ENCODE measurements at places on chromosomes 3 and 15. TPM values are rescaled to one million over a fixed set of nuclear protein-coding genes. Genes with fewer than 3 reads are reported as not detected.

MKRN2 gene
- total RNA-seq: 26.4 TPM

SPINK8 gene
- total RNA-seq: not detected

DNA sequence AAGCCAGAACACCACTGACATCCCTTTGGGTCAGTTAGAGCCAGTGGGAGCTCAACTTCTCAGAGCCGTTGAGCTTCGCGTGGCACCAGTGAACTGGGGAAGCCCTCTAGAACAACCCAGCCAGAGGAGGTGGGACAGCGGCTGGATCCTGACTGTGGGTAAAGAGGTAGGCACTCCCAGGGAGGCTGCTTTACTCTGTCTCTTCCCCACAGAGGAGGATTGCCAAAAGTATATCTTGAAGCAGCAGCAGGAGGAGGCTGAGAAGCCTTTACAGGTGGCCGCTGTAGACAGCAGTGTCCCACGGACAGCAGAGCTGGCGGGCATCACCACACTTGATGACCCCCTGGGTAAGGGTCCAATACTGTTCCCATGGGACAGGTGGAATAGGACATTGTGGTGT lies 1.2 kb downstream of the MYD88 start:
- peak overlapping the region; percentile 86 for H3K4me3 ChIP-seq
- peak overlapping the region; percentile 100 for H3K27ac ChIP-seq
- H3K4me1 ChIP-seq: peaks cover 37% of the 10 kb centered on the region

- H3K4me3 ChIP-seq: no peak overlapping the region
- peaks cover 14% of the 10 kb centered on the region for H3K27me3 ChIP-seq
- no peaks in the 10 kb centered on the region for H3K36me3 ChIP-seq
- H3K4me1 ChIP-seq: no peaks in the 10 kb centered on the region
- no peak overlapping the region for H3K27ac ChIP-seq
These were observed 42.7 kb downstream of the C2CD4A start for GRCh38 chr15:62109437-62109836.

GRCh38 chr15:96497951-96498350 lies 167.5 kb downstream of the NR2F2 start:
- H3K27me3 ChIP-seq: no peaks in the 10 kb centered on the region
- no peaks in the 10 kb centered on the region for H3K36me3 ChIP-seq
- H3K27ac ChIP-seq: no peak overlapping the region
- H3K4me1 ChIP-seq: no peaks in the 10 kb centered on the region
- DNase-seq: no peak

- no peak for DNase-seq
- H3K4me3 ChIP-seq: no peak overlapping the region
- H3K4me1 ChIP-seq: peaks cover 24% of the 10 kb centered on the region
- peaks cover 20% of the 10 kb centered on the region for H3K36me3 ChIP-seq
These were observed 156.5 kb upstream of the SLC2A2 start for GRCh38 chr3:171183042-171183441.

GRCh38 chr3:141126661-141127343 lies 75.7 kb downstream of the SPSB4 start:
- H3K4me1 ChIP-seq: peaks cover 5% of the 10 kb centered on the region
- peaks cover 8% of the 10 kb centered on the region for H3K27me3 ChIP-seq
- H3K27ac ChIP-seq: no peak overlapping the region
- no peaks in the 10 kb centered on the region for H3K36me3 ChIP-seq
- H3K4me3 ChIP-seq: no peak overlapping the region
- DNase-seq: no peak

- H3K4me3 ChIP-seq: no peak overlapping the region
- no peaks in the 10 kb centered on the region for H3K4me1 ChIP-seq
- no peak for DNase-seq
- H3K36me3 ChIP-seq: no peaks in the 10 kb centered on the region
- peaks cover 2% of the 10 kb centered on the region for H3K27me3 ChIP-seq
- no peak overlapping the region for H3K27ac ChIP-seq
These were observed 210.4 kb upstream of the ARRDC4 start for GRCh38 chr15:97750060-97750459.

DNA sequence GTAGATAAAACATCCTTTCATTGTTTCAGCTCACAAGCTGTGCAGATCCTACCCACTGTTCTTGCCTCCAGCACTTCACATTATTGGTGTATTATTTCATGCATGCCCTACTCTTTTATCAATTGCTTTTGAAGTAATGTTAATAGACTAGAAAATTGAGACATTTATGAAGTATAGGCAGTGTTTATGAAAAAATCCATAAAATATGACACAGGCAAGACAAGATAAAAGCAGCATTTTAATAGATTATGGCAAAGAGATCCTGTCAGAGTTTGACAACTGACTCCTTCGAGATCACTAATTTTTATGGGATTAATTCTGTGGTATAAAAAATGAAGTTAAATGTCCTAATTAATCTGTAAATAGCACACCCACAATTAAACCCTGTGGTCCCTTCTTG lies 217.2 kb upstream of the NANOGP8 start:
- H3K4me1 ChIP-seq: no peaks in the 10 kb centered on the region
- no peaks in the 10 kb centered on the region for H3K36me3 ChIP-seq

DNA sequence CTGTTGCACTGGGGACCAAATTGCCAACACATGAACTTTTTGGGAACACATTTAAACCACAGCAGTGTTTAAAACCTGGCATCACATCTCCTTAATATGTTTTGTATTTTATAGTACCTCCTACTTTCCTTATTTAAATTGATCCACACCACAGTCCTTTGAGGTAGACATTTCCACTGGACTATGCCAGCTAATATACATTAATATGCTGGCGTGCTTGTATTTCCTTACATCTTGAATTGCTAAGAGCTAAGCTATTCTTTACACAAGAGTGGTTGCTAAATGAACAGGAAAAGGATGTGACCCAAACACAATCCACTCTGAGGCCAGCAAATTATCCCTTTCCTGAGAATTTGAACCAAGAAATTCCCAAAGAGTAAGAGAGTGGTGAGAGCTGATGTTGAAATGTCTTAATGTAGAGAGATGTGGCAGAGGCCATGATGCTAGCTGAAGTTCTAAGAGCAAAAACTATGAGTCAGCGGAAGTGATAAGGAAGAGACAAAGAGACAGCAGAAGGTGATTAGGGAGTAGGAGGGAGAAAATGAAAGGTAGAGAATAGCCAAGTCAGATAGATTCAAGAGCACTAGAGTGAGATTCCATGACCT lies 131.2 kb downstream of the CD47 start:
- H3K36me3 ChIP-seq: peaks cover 6% of the 10 kb centered on the region
- no peak overlapping the region for H3K27ac ChIP-seq
- H3K27me3 ChIP-seq: peaks cover 13% of the 10 kb centered on the region

CCDC80 gene
- not detected for total RNA-seq

PPP2R3A gene
- 0.17 TPM for total RNA-seq

GRCh38 chr3:179772297-179772696 lies 119.5 kb downstream of the USP13 start:
- H3K27ac ChIP-seq: no peak overlapping the region
- H3K4me1 ChIP-seq: peaks cover 11% of the 10 kb centered on the region
- H3K4me3 ChIP-seq: no peak overlapping the region
- no peaks in the 10 kb centered on the region for H3K27me3 ChIP-seq
- DNase-seq: no peak

DNA sequence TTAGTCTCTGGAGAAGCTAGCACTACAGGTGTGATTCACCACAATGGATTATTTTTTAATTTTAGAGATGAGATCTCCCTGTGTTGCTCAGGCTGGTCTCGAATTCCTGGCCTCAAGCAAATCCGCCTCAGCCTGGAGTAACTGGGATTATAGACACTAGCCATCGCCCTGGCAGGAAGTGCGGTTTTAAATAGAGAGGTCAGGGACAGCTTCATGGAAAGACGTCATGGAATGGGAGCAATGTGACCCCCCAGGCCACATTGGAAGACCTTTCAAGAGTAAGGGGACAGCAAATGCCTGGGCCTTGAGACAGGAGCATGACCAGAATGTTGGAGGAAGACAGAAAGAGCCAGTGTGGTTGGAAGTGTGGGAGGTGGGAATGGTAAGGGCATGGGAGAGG lies 2.2 kb upstream of the ISG20 start:
- peaks cover 33% of the 10 kb centered on the region for H3K36me3 ChIP-seq
- H3K4me3 ChIP-seq: peak overlapping the region; percentile 98
- peak overlapping the region; percentile 100 for H3K27ac ChIP-seq
- H3K27me3 ChIP-seq: no peaks in the 10 kb centered on the region

- no peaks in the 10 kb centered on the region for H3K27me3 ChIP-seq
- peaks cover 14% of the 10 kb centered on the region for H3K36me3 ChIP-seq
- H3K4me3 ChIP-seq: no peak overlapping the region
- H3K27ac ChIP-seq: no peak overlapping the region
These were observed 9.0 kb downstream of the PIF1 start for GRCh38 chr15:64816452-64816851.

AHSG gene
- total RNA-seq: not detected

DNA sequence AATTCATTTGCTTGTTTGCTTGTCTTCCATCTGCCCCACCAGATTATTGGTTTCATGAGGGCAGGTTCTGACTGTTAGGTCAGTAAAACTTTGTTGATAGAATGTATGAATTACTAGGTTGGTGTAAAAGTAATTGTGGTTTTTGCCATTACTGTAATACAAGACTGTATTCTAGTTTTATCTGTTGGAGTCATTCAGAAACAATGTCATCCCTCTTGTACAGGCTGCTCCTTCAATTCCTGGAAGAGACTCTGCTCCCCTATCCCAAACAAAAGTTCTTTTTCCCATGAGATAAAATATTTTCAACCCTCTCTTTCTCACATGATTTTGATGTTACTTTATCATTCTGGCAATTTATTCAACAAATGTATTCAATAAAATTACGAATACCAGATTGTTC lies 115.0 kb downstream of the CHST2 start:
- no peak overlapping the region for H3K4me3 ChIP-seq
- no peaks in the 10 kb centered on the region for H3K4me1 ChIP-seq
- DNase-seq: no peak
- H3K27ac ChIP-seq: no peak overlapping the region
- H3K36me3 ChIP-seq: peaks cover 3% of the 10 kb centered on the region
- H3K27me3 ChIP-seq: no peaks in the 10 kb centered on the region

- no peaks in the 10 kb centered on the region for H3K4me1 ChIP-seq
- no peak for DNase-seq
- no peaks in the 10 kb centered on the region for H3K27me3 ChIP-seq
- peaks cover under 1% of the 10 kb centered on the region for H3K36me3 ChIP-seq
- H3K27ac ChIP-seq: no peak overlapping the region
- no peak overlapping the region for H3K4me3 ChIP-seq
These were observed 126.0 kb upstream of the CCNL1 start for GRCh38 chr3:157285966-157286365.

GABRR3 gene
- total RNA-seq: not detected

DNA sequence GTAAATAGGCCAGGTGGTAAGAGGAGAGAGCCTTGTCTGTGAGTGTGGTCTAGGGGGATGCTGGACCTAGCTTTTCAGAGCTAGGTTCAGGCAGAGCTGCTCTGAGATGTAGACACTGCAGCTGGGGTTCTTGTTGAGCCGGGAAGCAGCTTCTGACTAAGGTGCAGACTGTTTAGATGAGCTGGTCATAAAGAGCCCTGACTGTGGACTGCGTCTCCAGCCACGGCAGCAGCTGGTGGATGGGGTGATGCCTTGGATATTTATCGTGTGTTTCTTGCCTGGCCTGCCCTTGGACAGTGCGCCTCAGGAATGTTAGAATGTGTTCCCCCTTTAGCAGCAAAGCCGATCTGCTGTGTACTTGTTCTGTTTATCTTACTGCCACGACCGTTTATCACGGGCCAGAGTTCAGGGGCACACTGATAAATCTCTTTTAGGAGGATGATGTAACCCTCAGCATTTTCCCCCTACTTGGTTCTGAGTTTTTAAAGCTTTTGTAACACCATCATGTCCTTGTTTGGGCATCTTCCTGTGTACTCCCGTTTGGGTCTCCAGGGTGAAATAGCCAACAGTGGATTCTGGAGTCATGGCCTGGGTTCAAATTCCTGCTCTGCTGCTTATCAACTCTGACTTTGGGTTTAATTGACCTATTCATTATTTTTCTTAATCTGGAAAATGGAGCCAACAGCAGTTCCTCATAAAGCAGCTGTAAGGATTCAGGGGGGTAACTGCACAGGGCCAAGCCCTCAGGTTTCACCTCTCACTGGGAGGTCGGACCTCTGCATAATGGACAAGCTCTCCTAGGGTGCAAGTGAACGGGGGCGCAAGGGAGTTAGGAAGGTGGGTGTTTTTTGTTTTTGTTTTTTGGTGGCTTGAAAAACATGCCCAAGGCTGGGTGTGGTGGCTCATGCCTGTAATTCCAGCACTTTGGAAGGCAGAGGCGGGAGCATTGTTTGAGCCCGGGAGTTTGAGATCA lies 51.4 kb downstream of the FLNB start:
- no peaks in the 10 kb centered on the region for H3K27me3 ChIP-seq
- peaks cover 4% of the 10 kb centered on the region for H3K4me1 ChIP-seq
- H3K36me3 ChIP-seq: no peaks in the 10 kb centered on the region
- H3K4me3 ChIP-seq: no peak overlapping the region
- DNase-seq: no peak

ARGFX gene
- not detected for total RNA-seq

- no peaks in the 10 kb centered on the region for H3K36me3 ChIP-seq
- peak overlapping the region; percentile 95 for H3K27ac ChIP-seq
- H3K4me3 ChIP-seq: peak overlapping the region; percentile 64
- no peaks in the 10 kb centered on the region for H3K27me3 ChIP-seq
- DNase-seq: peak; percentile 49
These were observed 659.0 kb downstream of the NTRK3 start for GRCh38 chr15:87597346-87598052.

CLDN18 gene
- total RNA-seq: not detected

KBTBD12 gene
- not detected for total RNA-seq

DNA sequence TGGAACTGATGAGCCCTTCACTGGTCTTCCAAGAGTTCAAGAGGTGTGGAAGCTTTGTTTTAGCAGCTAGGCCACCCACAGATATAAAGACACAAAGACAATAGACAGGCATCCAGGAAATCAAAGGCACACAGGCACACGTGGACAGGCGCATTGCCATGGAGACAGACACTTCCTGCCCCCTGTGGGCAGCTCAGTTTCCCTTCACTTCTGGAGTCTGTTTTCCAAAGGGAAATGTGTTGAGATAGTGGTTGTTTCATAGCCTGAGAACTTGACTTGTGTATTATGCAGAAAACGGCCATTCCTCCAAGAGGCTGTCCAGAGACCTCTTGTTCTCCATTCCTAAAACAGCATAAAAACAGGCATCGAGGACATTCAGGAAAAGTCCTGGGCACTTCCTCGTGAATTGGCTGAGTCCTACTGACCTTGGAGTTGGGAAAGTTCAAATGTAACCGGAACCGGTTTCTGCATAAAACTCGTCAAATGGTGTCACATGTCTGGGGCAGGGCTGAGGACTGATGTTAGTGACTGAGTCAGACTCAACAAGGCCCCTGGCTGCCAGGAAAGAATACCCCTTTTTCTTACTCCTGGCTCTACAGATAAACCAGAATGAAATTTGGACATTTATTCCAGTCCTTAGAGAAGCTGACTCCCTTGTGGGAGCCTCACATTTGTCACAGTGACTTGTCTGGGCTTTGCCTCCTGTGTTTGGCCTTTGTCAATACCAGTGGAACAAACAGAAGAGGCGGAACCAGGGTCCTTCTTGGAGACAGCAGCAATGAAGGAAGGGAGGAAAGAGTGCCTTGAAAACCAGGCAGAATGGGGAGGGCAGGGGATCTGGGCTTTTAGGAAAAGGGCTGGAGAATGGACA lies 1.3 kb downstream of the ALPK3 start:
- peaks cover 5% of the 10 kb centered on the region for H3K4me1 ChIP-seq
- H3K27me3 ChIP-seq: peaks cover 14% of the 10 kb centered on the region
- no peaks in the 10 kb centered on the region for H3K36me3 ChIP-seq
- H3K4me3 ChIP-seq: peak overlapping the region; percentile 53
- H3K27ac ChIP-seq: no peak overlapping the region
- DNase-seq: no peak

GRCh38 chr15:62592920-62593319 lies 427.8 kb upstream of the C2CD4B start:
- no peak overlapping the region for H3K4me3 ChIP-seq
- H3K27ac ChIP-seq: no peak overlapping the region
- H3K36me3 ChIP-seq: no peaks in the 10 kb centered on the region
- DNase-seq: no peak
- peaks cover 14% of the 10 kb centered on the region for H3K27me3 ChIP-seq
- no peaks in the 10 kb centered on the region for H3K4me1 ChIP-seq

All from activated naive CD8-positive, alpha-beta T cell treated with anti-CD3 and anti-CD28 coated beads, Interleukin-2, amount 10 ng/mL, durations not matched to agents 7 days and 5 days (primary cell).